Mammary microvascular endothelial cell (primary cell): ENCODE measurements at places on chromosomes 6 and 20. TPM values are rescaled to one million over a fixed set of nuclear protein-coding genes. Genes with fewer than 3 reads are reported as not detected.

The TREML4 gene
- total RNA-seq: not detected in 2 replicates

The CRISP3 gene
- not detected in 2 replicates for total RNA-seq

The BCAS1 gene
- not detected in 2 replicates for total RNA-seq

The PRND gene
- not detected in 2 replicates for total RNA-seq

The TULP4 gene
- total RNA-seq: 15.4 and 30.6 TPM in 2 replicates

The GPR63 gene
- under 0.01 TPM in 1 of 2 replicates, not detected in the other for total RNA-seq

The TUBB1 gene
- total RNA-seq: not detected in 2 replicates

The TMEM14A gene
- 39.9 and 52.3 TPM in 2 replicates for total RNA-seq

The FOXQ1 gene
- total RNA-seq: not detected in 2 replicates

The MEI4 gene
- not detected in 2 replicates for total RNA-seq

The MEP1A gene
- total RNA-seq: not detected in 2 replicates

The CLIC5 gene
- 0.34 and 0.67 TPM in 2 replicates for total RNA-seq

The ZKSCAN8 gene
- 5.5 and 7.0 TPM in 2 replicates for total RNA-seq

The BANF2 gene
- total RNA-seq: not detected in 2 replicates
